GM23248 (cell line): ENCODE measurements at places on chromosomes 7 and 10.

- no peak for DNase-seq
These were observed 26.2 kb downstream of the PRKAR2B start for GRCh38 chr7:107070710-107071109.

GRCh38 chr7:491958-492713 lies 27.5 kb downstream of the PDGFA start:
- no peak for DNase-seq

- no peak for DNase-seq
These were observed 262.8 kb upstream of the SHH start for GRCh38 chr7:156074982-156075615.

GRCh38 chr10:11489591-11489990 lies 121.9 kb downstream of the USP6NL start:
- DNase-seq: no peak

DNA sequence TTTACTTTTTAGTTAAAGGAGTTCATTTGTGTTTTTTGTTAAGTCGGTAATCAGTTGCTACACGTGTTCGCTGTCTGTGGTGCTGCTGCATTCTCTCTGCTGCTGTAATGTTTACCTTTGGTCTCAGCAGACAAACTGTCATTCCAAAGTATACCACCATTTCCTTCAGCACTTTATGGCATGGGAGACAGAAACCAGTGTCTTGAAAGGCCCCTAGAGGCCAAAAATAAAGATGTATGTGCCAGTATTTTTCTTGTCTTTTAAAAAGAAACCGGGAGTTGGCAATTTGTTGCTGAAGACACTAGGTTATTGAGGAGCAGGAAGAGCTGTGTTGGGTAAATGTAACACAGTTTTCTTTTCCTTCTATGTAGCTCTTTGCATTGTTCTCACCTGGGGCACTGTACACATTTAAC lies 24.1 kb downstream of the ZNF92 start:
- no peak for DNase-seq

- DNase-seq: no peak
These were observed 47.5 kb downstream of the ACSM6 start for GRCh38 chr10:95241533-95241932.

GRCh38 chr7:155021699-155022145 lies 18.8 kb upstream of the PAXIP1 start:
- DNase-seq: no peak

- DNase-seq: no peak
These were observed 61.2 kb upstream of the ABLIM1 start for GRCh38 chr10:114719311-114719710.

DNA sequence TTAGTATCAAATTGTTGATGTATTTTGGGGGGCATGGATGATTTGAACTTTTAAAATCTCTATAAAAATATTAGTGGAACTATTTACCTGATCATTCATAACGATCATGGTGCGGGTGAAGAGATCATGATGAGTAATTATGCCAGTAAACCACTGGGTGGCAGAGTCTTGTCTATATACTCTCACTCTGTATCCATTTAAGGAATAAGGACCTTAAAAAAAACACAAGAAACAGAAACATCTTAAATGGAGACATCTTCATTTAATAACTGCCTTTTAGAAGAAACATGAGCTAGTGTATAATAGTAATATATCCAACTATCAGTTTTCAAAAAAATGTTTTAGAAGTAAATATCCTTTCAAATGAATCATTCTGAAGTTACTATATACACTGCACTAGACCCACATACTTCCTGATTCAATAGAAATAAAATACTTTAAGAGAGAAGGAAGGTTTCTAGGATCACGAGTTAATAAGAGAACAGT lies 84.0 kb downstream of the NRBF2 start:
- DNase-seq: peak; percentile 82

GRCh38 chr10:1957057-1957456 lies 219.7 kb upstream of the ADARB2 start:
- DNase-seq: no peak

DNA sequence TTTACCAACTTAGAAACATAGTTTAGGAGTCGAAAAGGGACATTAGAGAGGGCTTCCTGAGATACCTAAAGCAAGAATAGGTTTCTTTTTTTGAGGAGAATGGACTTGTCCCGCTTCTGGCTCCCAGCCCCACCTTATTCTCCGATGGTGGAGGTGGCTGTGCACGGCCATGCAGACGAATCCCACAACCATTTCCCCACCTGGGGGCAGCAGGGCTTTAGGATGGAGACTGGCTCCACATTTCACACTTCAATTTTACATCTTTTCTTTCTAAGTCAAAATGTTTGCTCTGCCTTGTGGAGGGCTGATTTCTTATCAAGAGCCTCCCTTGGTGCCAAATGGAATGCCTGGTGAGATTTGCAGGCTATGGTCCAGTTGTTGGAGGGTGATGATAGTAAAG lies 118.5 kb downstream of the GLRX3 start:
- no peak for DNase-seq

- no peak for DNase-seq
These were observed 321.0 kb downstream of the TCERG1L start for GRCh38 chr10:130990486-130990885.

DNA sequence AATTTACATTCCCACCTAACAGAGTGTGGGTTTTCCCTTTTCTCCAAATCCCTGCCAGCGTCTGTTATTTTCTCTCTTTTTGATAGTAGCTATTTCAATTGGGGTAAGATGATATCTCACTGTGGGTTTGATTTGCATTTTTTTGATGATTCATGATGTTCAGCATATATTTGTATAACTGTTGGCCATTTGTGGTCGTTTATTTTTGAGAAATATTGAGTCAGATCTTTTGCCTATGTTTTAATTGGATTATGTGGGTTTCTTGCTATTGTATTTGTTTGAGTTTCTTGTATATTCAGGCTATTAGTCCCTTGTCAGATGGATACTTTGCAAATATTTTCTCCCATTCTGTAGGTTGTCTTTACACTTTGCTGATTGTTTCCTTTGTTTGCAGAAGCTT lies 193.8 kb downstream of the ABCA13 start:
- DNase-seq: no peak

- DNase-seq: peak; percentile 73
These were observed 87.8 kb downstream of the BTRC start for GRCh38 chr10:101441541-101442455.

- DNase-seq: no peak
These were observed 230.3 kb upstream of the GHITM start for GRCh38 chr10:83909001-83909400.

DNA sequence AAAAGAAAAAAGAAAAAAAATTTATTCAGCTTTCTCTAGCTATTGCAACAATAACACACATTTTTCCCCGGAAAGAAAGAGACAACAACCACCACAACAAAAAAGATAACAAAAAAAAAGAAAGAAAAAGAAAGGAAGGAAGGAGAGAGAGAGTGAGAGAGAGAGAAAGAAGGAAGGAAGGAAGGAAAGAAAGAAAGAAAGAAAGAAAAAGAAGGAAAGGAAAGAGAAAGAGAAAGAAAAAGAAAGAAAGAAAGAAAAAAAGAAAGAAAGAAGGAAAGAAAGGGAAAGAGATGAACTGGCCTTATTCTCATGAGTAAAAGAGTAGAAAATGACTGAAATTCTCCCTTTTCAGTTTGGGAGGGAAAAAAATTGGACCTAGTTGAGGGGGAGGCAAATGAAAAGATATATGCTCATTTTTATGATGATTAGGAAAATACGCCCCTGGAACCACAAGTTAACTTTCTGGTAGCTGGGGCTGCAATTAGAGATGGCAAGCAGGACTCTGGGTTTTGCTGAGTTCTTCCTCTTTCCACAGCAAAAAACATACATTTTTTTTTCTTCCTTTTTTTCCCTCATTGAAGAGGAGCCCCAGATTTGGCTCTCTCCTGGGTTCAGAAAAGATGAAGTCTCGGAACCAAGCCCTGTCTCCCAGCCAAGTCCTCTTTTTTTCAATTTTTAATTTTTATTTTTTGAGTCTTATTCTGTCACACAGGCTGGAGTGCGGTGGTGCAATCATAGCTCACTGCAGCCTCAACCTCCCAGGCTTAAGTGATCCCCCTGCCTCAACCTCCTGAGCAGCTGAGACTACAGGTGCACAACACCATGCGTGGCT lies 12.6 kb upstream of the PRDX3 start:
- no peak for DNase-seq

DNA sequence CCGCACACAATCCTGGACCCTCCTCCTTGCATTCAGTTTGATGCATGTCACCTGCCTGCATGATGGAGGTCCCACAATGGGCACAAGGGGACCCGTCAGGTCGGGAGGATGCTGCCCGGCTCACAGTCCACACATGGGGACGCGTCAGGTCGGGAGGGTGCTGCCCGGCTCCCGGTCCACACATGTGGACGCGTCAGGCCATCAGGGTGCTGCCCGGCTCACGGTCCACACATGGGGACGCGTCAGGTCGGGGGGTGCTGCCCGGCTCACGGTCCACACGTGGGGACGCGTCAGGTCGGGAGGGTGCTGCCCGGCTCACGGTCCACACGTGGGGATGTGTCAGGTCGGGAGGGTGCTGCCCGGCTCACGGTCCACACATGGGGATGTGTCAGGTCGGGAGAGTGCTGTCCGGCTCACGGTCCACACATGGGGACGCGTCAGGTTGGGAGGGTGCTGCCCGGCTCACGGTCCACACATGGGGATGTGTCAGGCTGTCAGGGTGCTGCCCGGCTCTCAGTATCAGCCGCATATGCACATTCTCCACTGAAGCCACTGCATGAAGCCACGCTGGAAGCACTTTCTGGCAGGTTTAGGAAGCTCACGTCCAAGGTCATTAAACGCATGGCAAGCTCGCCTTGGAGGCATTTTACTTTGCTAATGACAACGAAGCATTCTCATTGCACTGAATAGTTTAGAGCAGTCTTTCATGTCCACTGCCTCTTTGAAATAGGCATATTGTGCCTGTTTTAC lies 50.3 kb downstream of the DIP2C start:
- DNase-seq: no peak

DNA sequence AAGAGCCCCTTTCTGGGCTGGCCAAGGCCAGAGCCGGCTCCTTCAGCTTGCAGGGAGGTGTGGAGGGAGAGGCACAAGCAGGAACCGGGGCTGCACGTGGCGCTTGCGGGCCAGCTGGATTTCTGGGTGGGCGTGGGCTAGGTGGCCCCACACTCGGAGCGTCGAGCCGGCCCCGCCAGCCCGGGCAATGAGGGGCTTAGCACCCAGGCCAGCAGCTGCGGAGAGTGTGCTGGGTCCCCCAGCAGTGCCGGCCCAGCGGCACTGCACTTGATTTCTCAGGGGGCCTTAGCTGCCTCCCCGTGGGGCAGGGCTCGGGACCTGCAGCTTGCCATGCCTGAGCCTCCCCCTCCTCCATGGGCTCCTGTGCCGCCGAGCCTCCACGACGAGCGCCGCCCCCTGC lies 48.1 kb downstream of the SH2D4B start:
- no peak for DNase-seq
